ENCODE measurements at places on chromosomes 7 and 10.

DNA sequence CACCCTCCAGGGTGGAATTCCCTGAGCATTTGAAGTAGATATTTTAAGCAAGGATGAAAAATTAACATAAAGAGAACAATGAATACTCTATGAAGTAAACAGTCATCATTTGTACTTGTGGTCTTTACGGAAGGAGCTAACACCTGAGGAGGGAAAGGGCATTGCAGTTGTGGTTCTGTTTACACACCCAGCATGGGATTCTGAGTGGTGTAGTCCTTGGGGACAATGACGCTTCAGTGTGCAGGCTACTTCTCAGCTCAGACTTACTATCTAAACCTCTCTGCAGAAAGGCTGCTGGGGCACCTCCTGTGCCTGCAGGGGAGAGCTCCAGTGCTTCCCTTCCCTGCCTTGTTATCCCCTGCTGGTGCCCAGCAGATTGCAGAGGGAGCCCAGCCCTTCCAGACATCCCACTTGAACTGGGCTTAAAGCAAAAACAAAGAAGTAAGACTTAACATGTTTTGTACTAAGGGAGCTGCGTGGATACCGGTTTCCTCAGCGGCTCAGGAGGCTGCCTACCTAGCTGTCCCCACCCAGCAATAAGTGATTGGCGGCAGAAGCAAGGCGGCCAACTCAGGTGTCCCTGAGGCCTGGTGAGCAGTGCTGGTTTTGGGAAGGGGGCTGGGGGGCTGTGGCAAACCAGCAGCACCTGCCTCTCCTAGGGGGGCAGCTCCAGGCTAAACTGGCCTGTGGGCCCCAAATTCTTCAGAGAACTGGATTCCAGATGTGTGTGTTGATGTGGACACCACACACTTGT lies 89.1 kb downstream of the CELF2 start:
- no peak for DNase-seq

DNA sequence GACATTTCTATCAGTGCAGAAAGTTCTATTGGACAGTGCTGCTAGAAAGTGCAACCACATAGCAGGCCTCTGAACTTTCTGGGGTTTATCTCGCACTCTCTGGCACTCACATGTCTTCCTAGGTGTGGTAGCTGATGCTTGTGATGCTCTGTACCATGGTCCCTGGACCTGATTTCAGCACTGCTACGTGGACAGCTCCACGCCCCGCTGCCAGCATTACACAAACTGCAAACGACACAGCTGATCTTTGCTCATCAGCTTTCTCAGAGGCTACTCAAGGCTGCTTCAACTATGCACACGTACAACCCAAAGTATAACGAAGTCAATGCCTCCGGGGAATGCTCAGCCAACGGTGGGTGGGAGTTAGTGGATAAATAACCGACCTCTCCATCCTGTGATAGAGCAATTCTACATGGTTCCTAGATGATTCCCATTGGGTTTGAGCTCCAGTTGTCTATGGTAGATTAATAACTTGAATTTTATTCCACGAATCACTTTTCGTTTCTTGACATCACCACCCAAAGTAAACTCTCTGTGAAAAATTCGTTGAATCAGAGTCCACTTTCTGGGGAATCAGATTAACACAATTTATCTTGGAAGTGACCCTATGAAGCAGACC lies 302.5 kb downstream of the ACTR3B start:
- no peak for DNase-seq

GRCh38 chr10:201328-201771 lies 66.1 kb downstream of the ZMYND11 start:
- DNase-seq = no peak

DNA sequence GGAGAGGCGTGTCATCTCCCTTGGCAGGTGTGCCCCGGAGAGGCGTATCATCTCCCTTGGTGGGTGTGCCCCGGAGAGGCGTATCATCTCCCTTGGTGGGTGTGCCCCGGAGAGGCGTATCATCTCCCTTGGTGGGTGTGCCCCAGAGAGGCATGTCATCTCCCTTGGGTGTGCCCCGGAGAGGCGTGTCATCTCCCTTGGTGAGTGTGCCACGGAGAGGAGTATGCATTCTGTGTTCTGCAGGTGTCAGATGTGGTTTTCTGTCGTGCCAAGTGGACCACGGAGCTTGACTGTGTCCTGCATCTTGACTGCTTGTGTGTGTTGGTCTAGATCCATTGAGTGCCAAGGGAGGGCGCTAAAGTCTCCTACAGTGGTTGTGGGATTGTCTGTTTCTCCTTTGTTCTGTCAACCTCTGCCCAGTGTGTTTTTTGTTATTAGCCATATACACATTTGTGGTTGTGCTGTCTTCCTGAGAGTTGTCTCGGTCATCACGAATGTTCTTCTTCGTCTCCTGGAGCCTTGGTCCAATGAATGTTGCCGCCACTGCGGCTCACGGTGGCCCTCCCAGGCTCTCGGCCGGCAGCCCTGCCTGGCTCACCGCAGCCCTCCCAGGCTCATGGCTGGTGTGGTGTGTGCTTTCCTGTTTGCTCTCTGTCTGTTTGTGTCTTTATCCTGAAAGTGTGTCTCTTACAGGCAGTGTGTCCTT lies 96.8 kb downstream of the INPP5A start:
- no peak for DNase-seq

DNA sequence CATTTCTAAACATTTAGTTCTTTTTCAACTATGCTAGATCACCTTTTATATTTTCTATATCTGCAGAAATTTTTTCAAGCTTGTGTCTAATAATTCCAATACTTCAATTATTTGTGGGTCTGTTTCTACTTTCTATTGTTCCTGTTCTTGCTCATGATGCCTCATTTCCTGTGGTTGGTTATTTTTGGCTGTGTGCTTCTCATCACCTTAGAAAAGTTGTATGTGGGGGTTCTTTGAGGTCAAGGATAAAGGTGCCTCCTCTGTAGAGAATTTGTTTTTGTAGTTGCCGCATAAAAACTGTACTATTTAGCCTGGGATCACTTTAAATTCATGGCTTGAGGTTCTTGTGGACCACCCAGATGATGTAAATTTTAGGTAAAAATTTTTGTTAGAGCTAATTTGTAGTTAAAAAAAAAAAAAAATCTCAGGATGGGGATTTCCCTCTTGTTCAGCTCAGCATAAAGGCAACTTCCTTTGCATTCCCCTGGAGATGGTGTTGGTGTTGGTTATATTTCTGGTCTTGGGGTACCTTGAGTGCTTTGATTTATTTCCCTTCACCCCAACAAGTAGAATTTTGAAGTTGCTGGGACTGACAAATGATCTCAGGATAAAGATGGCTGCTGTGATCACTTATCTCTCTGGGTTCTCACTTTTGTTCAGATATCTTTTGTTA lies 27.0 kb upstream of the JAZF1 start:
- DNase-seq = no peak

Data from T-helper 22 cell (primary cell).